ENCODE measurements at places on chromosomes 5 and 9.

GRCh38 chr9:94907264-94907936, 180.9 kb downstream of the AOPEP start:
- DNase-seq, result no peak

DNA sequence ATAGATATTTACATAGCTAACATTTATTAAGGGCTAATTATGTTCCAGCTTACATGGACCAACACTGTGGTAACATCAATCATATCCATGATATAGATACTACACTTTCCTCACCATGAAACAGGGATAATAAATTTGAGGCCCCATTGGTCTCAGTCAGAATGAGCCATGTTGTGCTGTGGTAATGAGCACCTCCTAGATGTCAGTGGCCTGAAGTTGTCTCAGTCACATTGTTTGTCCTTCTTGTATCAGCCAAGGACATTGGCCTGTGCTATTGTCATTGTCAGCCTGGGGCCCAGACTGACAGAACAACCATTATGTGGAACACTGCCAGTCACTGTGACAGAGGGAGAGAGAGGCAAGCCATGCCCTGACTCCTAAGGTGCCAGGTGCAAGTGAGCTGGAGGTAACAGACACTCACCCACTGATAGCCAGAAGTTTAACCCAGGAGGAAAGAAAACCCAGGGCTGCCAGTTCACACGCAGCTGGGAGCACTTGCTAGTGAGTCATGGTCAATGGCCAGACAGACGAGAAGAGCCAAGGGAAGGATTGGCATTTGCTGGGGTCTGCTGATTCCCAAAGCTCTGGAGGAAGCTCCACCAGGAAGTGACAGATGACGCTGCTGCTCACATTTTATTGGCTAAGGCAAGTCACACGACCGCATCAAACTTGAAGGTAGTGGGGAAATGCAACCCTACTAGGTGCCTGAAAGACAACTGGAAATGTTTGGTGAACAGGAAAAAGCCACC, 224.2 kb downstream of the MELK start:
- no peak for DNase-seq

GRCh38 chr5:133612249-133612860, at the start of gene FSTL4:
Gene FSTL4, minus strand, starts transcription at chr5:133612541.
- DNase-seq, result no peak

GRCh38 chr5:143405063-143405848, 1.8 kb upstream of the NR3C1 start:
- DNase-seq, result peak; percentile 85

DNA sequence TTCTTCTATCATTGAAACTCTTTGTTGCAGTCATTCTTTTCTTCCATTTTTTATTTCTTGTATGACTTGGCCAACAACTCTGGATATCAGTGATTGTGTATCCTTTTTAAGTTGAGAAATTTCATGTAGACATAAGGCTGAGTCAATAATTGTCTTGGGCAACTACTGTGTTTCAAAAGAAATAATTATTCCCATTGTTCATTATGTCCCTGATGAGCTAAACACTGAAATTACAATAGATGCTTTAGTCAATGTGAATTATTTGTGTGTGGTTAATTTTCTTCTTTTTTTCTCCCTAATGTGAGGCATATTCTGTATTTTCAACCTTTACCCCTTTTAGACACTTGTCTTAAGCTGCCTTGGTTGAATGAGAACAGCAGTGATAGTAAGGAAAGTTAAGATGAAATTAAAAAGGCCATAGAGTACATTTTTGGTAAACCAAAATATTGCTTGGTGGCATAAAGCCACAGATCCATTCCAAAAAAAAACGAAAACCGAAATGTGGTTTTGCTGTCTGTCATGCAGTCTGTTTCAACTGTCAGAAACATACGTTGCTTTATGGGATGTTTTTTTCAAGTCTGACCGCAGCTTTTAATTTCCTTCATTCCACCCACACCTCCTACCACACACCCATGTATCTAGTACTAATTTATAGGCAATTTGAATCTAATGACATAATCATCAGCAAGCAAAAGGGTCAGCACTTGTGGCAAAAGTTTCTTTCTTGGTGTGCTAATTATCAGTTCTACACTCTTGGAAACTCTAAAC, 21.1 kb downstream of the TLE4 start:
- no peak for DNase-seq

Measured in activated T-cell treated with anti-CD3 and anti-CD28 coated beads for 1 hour (primary cell).